ENCODE measurements at places on chromosomes 11 and 22. TPM values are rescaled to one million over a fixed set of nuclear protein-coding genes. Genes with fewer than 3 reads are reported as not detected.

The UBE2L6 gene
- 27.0 TPM for total RNA-seq

The SHISA8 gene
- 0.14 TPM for total RNA-seq

The SPI1 gene
- total RNA-seq = not detected

The CD3G gene
- total RNA-seq = not detected

The DLG2 gene
- total RNA-seq = 0.33 TPM

The CARD18 gene
- total RNA-seq = not detected

The APOL1 gene
- total RNA-seq = 7.7 TPM

The FGF4 gene
- total RNA-seq = not detected

The BIRC3 gene
- total RNA-seq = 29.6 TPM

The SCUBE2 gene
- total RNA-seq = 0.57 TPM

The CDC45 gene
- 24.1 TPM for total RNA-seq

The PATE2 gene
- not detected for total RNA-seq

The TPBGL gene
- 0.35 TPM for total RNA-seq

The CD3E gene
- total RNA-seq = not detected

The SIK2 gene
- 5.0 TPM for total RNA-seq

The UCP3 gene
- 1.7 TPM for total RNA-seq

The LBHD1 gene
- total RNA-seq = 5.2 TPM

The MB gene
- total RNA-seq = 6.9 TPM

The ALDH3B2 gene
- total RNA-seq = not detected

The SCN4B gene
- not detected for total RNA-seq

The OR52E4 gene
- not detected for total RNA-seq

The FGF3 gene
- total RNA-seq = not detected

The PPFIBP2 gene
- total RNA-seq = 11.4 TPM

The SLC25A18 gene
- not detected for total RNA-seq
